ENCODE measurements at places on chromosomes 2 and 18.

DNA sequence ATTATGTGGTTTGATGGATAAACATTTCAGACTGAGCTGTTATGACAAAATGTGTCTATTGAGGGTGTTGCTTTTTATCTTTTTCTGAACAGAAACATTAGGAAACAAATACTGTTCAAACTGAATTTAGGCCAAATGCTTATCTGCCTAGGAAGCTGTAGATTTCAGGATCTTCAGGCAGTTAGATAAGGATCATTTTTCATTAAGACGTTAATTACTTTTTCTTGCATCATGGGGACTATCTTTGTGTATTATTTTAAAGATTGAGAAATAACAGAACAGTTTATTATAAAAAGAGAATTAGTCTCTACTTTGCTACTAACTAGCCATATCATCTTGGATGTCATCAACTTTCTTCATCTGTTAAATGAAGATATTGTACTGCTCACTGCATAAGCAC lies 107.5 kb downstream of the TTC27 start:
- no peak for DNase-seq

GRCh38 chr18:32303400-32303799 lies 113.6 kb downstream of the MEP1B start:
- DNase-seq = no peak

DNA sequence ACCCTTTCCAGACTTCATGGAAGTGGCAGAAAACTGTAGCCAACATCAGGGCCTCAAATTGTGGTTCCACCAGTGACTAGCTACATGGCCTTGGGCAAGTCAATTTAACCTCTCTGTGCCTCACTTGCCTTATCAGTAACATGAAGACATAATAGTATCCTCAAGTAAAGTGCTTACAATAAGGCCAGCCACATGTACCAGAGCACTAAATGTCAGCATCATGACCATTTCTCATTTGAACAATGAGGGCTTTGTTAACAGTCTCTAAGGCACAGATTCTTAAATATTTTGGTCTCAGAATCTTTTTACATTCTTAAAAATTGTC lies 5.8 kb upstream of the KCMF1 start:
- DNase-seq = no peak

GRCh38 chr2:191222507-191222906 lies 22.7 kb upstream of the MYO1B start:
- DNase-seq = no peak

DNA sequence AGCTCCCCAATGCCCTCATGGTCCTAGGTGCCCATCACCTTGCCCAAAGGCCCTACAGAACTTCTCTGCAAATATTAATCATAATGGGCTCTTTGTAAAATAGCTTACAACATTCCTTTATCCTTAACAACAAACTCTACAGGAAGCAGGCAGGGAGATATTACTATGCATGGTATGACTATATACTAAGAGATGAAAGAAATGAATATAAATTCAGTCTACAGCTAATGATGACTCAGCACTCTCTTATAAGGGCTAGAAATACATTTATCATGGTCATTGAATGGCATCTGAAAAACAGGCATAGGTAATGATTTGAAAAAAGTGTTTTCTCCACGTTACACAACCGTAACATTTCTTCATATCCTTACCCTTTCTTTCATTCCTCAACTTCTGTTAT lies 254.8 kb upstream of the DSEL start:
- DNase-seq = no peak

DNA sequence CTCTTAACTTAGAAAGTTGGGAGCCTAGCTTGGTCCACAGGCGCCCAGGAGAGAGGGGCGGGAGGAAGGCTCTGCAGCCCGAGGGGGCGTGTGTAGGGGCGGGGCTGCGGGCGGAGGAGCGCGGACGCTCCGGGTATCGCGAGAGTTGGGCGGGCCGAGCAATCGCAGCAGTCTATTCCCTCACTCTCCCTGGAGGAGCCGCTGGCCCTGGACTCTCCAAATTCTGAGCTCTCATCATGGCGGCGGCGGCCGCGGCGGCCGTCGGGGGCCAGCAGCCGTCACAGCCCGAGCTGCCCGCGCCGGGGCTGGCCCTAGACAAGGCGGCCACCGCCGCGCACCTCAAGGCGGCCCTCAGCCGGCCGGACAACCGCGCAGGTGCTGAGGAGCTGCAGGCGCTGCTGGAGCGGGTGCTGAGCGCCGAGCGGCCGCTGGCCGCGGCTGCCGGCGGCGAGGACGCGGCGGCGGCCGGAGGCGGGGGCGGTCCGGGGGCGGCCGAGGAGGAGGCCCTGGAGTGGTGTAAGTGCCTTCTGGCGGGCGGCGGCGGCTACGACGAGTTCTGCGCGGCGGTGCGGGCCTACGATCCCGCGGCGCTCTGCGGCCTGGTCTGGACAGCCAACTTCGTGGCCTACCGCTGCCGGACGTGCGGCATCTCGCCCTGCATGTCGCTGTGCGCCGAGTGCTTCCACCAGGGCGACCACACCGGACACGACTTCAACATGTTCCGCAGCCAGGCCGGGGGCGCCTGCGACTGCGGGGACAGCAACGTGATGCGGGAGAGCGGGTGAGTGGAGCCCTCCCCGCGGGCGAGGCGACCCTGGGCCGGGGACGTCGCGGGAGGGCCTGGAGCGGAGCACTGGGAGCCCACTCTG lies at the start of gene UBR3:
Gene UBR3, plus strand, starts transcription at position 183 of the 869 bp plus-strand sequence. Its CDS starts 54 bp downstream, at position 237.
- DNase-seq = peak; percentile 87

DNA sequence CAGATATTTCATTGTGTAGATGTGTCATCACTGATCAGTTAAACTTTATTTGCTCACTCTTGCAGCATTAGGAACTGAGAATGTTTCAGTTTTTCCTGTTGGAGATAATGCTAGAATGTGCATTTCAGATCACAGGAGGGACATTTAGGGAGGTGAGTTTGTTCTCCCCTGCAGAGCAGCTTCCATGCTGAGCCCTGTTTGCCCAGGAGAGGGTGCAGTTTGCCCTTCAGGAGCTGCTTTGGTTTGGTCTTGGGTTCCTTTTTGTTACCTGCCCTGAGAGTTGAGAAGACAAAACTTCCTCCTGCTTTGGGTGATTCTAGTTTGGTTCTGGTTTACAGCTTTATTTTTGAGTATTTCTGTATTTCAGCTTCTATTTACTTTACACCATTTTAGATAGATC lies 49.9 kb downstream of the DGKD start:
- DNase-seq = no peak

- DNase-seq = no peak
These were observed 24.6 kb upstream of the FZD7 start for GRCh38 chr2:202009019-202009481.

GRCh38 chr2:239326831-239327535 lies 73.8 kb downstream of the HDAC4 start:
- DNase-seq = no peak

DNA sequence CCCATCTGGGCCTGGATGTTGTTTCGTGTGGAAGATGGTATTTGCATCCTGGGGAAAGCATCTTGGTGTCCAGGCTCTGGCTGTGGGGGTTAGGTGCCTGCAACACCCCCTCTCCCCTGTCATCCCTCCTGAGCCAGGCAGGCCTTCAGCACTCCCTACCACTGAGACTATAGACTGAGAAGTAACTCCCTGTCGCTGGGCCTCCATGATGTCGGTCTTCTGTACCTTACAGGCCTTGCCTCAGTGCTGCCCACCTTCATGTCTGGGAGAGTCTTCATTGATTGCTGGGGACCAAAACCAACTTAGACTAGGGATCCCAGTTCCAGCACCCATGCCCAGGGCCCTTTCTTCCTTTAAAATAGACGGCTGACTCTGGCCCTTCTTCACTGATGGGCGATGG lies 33.1 kb upstream of the DNMT3A start:
- DNase-seq = no peak
